Right atrium auricular region (tissue), 2 donors: ENCODE measurements at places on chromosomes 11 and 22. TPM values are rescaled to one million over a fixed set of nuclear protein-coding genes. Genes with fewer than 3 reads are reported as not detected.

GRCh38 chr22:20225693-20225966 is 42.5 kb downstream of the RTN4R start:
- DNase-seq: no peak

DNA sequence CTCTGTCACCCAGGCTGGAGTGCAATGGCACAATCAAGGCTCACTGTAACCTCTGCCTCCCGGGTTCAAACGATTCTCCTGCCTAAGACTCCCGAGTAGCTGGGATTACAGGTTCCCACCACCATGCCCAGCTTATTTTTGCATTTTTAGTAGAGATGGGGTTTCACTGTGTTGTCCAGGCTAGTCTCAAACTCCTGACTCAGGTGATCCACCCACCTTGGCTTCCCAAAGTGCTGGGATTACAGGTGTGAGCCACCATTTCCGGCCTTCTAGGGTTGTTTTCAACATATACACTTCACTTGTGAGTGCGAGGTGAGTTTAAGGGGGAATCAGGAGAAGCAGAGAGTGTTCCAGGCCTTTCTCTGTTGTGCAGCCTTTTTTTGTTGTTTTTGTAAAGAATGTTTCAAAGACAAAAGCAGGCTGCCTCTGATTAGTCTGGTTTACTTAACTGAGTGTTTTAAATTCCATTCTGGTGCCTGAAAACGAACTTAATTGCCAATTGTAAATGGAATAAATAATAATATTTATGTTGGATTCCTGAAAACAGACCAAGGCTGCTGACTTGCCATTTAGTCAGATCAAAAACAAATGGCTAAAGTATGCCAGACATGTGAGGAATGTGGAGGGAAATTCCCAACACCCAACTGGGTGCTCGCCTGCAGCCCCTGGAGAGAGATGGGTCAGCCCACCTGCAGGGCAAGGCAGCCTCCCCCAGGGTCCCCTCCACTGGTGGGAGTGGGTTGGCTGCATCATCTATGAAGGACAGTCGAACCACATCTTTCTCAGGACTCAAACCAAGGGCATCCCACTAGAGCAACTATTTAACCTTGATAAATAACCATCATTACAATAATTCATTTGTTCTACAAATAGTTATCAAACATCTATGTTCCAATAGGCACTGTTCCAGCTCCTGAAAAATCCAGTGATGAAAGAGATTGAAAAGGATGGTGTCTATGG is 4.6 kb upstream of the RANGAP1 start:
- no peak for DNase-seq

- no peak for DNase-seq
These were observed 52.5 kb downstream of the RPL27A start for GRCh38 chr11:8735094-8735493.

FAM111B gene
- 0.11 TPM for total RNA-seq

SUSD2 gene
- total RNA-seq: 9.5 TPM
